ENCODE measurements at places on chromosomes 7 and 10.

DNA sequence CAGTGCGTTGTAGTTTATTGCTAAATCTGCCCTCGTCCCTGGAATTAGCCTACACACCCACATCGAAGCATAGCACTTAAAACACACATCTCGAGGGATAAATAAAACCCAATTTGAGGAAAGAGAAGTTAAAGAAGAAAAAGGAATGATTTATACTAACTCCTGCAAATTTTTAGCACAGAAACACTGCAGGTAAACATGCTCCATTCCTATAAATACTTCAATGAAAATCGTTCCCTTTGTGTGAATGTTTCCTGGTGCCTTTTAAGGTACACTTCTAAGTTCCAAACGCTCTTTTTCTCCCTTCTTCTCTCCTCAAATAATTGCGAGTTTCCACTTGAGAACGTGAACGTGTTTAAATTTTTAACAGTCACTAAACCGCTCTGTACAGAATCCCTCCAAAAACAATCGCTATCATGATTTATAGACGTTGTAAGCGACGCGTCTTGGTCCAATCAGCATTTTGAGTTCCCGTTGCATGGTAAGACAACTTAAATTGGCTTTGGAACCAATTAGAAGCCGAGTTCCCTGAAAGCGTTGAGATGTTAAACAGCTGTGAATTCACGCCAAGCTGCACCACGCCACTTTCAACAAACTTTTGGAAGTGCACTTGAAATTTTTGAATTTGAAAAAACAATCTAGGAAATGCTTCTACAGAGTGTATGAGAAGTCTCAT lies 12.5 kb upstream of the EBLN1 start:
- DNase-seq: no peak

GRCh38 chr10:105145711-105146110 lies 504.6 kb downstream of the SORCS3 start:
- no peak for DNase-seq

GRCh38 chr10:116796910-116797513 lies 52.3 kb upstream of the ENO4 start:
- DNase-seq: no peak

- no peak for DNase-seq
These were observed 22.5 kb upstream of the REEP3 start for GRCh38 chr10:63498665-63499064.

DNA sequence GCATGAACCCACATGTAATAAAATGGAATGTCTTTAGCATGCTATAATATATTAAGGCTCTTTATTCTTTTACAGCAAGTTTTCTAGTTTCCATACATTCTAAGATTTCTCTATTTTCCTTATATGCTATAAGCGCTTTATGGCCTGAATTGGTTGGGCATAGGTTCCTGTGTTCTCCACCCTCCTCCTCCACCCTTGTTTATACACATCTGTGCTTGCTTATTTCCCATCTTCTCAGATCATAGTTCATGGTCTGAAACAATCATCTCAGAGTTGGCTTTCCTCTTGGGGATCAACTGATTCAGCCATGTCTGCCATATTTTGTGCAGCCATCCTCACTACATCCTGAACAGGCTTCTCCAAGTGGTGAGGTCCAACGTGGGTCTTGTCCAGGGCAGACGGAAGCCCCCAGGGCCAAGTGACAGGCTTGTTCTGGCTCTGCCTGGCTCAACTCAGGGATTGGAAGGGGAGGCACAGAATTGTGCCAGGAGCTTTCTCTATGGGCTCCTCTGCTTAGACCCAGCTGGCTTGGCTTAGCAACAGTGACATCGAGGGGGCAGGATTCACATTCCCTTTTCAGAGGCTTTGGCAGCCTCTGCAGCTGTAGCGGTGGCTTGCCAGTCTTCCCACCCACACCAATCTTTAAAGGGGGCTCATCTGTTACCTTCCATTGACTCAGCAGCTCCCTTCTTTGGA lies 327.3 kb downstream of the PTEN start:
- no peak for DNase-seq

Measured in GM06990 (cell line).